ENCODE measurements at places on chromosomes 5 and 9.

DNA sequence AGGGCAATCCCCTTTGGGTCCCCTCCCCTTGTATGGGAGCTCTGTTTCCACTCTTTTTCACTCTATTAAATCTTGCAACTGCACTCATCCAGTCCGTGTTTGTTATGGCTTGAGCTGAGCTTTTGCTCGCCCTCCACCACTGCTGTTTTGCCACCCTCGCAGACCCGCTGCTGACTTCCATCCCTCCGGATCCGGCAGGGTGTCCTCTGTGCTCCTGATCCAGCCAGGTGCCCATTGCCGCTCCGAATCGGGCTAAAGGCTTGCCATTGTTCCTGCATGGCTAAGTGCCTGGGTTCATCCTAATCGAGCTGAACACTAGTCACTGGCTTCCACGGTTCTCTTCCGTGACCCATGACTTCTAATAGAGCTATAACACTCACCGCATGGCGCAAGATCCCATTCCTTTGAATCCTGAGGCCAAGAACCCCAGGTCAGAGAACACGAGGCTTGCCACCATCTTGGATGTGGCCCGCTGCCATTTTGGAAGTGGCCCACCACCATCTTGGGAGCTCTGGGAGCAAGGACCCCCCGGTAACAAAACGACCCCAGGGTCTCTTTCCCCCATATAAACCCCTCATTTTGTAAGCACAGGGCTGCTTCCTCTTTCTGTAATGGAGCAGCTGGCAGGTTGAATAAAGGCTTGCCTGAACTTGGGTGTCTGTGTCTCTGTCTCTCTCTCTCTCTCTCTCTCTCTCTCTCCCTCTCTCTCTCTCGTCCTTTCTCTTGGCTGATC lies 1166.2 kb downstream of the TAF11L14 start:
- no peak for DNase-seq

DNA sequence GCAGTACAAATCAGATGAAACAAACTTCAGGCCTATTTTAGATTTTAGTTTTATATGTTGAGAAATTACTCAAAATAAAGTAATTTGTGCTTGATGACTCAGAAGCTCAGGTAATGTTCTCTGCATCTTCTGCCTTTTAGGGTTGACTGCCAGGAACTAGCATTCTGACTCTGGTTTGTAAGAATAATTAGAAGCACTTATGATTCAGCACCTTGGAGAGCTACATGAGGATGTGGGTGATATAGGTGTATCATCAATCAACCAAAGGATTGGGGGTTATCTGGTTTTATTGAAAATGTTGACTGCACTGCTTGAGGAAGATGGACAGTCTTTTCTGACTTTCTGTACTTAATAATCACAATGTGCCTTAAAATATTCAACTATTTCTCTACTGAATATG lies 118.7 kb upstream of the SGCD start:
- no peak for DNase-seq

GRCh38 chr9:31445357-31445756 lies 939.1 kb upstream of the ACO1 start:
- DNase-seq = no peak

DNA sequence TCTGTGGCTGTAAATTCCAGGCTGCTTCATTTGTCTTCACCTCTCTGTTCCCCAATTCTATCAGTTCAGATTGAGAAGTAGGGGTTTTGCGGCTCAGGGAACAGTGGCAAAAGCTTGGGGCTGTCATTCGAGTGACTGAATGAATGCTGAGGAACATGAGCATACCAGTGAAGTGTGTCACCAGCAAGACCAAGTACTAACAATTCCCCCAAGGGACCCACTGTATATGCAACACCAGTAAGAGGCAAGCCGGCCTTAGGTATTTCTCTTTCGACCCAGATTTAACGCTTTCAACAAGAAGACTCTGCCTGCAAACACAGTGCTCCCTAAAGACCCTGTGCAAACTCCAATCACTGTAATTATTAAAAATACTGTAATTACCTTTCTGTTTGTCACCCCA lies 25.8 kb downstream of the KLHL3 start:
- no peak for DNase-seq

DNA sequence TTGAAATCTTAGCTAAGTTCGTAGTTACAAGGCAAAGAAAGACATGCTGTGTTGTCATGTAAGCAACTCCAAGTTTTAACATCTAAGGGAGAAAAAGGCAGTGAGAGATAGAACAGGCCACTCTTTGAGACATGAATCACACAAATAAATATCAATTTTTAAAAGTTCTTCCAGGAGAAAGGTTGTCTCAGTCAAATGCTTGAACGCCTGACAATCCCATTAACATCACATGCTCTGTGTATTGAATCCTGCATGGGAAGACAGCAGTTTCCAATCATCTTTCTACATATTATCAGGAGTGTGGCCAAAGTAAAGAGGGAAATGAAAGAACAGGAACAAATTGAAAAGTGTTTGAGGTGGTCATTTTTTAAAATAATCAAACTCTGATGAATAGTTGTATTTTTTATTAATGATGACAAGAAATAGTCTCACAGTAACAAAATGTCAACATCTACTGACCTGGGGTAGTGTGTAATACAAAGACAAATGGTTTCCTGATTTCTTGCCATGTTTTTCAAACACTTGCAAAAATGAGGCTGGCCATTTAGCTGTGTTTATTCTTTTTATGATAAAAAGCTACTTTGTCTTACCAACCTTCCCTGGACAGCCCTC lies 6.4 kb upstream of the C6 start:
- DNase-seq = no peak

GRCh38 chr5:136103118-136103517 lies 29.5 kb upstream of the SMAD5 start:
- DNase-seq = no peak

DNA sequence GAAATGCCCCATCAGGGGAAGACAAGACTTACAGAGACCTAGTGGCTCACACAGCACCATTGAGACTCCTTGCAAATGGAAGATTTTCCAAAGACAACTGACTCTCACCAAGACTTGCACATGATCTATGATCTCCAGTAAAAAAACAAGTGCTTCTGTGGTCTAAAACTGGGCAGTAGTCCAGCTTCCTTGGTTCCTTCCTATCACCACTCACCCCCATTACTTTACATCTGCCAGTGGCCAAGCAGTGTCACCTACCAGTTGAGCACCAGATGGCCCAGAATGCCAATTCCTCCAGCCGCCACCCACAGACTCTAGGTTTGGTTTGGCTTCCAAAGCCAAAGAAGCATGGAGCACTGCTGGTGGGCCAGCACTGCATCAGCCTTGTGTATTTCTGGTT lies 47.7 kb downstream of the SH3TC2 start:
- DNase-seq = no peak

Data from GM04504 (cell line).